ENCODE measurements at places on chromosomes 11 and 22.
A peak's percentile ranks its signal among the peaks of the same experiment; 100 is the strongest.

GRCh38 chr11:95296165-95296564, 65.2 kb upstream of the SESN3 start:
- DNase-seq: no peak

DNA sequence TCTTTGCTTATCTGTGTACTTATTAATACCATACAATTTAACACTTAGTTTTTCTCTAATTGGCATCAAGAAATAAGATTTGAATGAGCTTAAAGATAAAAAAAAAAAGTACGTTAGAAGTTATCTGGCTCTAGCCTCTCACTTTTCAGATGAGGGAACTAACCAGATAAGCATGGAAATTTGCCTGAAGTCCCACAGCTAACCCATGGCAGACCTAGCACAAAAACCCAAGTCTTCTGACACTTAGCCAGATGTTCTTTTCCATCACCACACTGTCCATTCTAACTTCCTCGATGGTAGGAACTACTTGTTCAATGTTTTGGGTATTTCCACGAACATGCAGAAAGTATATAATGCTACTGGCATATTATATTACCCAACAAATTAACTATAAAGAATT, 7.4 kb upstream of the SOX6 start:
- no peak for DNase-seq

GRCh38 chr11:27075192-27075591, 34.6 kb downstream of the BBOX1 start:
- no peak for DNase-seq

DNA sequence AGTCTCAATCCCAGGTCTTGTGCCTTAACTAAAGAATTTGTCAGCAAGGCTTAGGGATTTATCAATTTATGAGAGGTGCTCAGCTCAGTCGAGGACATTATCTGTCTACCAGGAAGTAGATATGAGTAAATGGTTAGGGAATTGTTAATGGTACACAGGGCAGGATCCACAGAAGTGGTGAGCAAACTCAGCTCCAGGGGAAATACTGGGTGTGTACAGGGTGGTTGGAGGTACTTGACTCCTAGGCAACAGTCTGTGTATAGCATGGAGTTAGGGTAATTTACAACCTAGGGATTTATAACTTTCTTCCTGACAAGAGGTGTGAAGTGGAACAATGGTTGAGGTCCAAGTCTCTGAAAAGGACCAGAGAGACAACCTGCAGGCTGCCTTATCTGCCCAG, 123.4 kb upstream of the OR9Q1 start:
- no peak for DNase-seq

DNA sequence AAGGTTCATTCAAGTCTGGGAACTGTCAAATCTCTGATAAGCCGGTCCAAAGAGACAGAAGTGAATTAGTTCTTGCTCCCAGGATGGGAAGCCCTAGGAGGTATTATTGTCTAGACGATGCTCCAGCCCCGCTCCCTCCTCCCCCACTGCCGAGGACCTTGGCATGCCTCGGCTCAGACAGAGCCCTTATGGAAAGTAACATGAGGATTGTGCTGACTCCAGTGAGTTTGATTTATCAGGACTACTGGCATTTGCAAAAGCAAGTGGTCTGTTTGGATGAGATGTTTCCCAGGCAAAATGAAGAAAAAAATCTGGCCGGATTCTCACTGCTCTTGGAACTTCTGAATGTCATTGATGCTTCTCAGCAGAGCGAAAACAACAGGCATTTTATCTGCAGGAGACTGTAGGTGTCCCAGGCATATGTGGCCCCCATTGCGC, 341.0 kb downstream of the ETS1 start:
- peak; percentile 79 for DNase-seq

- no peak for DNase-seq
These were observed 20.8 kb downstream of the ANO1 start for GRCh38 chr11:70098936-70099335.

DNA sequence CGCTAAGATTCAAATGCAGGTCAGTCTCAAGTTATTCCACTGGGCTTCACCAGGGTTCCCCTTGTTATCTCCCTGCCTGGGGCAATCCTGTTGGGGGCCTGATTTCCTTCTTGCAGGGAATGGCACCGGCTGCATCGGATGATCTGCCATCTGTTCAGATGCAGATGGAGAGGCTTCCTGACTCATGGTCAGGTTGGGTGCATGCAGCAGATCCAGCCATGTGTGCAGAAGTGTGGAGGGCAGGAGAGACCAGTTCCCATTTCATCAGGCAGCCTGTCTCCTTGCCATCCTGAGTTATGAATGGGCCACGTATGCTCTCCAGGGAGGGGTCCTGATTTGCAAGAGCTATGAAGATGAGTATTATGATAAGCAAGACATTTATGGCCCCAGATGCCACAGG, 161.2 kb upstream of the PLET1 start:
- DNase-seq: no peak

DNA sequence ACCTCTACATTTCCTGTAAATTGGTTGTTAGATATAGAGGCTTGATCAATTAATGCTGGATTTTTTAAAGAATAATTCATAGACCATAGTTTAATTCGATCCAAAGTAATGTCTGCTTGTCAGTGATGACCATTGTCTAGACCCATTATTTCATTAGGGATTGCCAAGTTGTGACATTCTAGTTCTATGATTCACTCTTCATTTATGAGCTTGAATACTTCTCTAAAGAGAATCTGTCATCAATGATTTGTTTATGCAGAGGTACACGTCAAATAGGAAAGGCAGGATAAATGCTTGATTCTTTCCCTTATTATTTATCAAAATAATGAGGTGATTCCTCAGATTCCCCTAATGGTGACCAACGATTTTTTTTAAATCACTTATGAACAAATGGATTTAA, 24.0 kb upstream of the ROBO3 start:
- no peak for DNase-seq

GRCh38 chr22:27011133-27011532, 353.7 kb downstream of the MIAT start:
- DNase-seq: no peak

DNA sequence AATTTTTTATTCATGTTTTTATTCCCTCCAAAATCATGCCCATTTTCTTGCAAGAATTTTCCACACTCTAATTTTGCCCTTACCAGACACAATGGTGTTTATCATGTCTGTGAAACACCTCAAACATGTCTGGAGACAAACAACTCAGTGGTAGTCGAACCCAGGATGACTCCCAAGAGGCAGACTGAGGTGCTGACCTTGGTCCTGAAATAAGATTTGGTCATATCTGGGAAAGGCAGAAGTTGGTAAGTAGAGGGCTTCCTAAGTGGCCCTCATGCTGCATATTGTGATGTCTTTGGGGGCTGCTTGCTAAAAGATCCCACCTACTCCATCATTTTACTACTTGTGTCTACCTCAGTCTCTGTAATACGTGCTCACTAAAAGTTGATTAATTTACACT, 369.4 kb upstream of the ISX start:
- DNase-seq: no peak

DNA sequence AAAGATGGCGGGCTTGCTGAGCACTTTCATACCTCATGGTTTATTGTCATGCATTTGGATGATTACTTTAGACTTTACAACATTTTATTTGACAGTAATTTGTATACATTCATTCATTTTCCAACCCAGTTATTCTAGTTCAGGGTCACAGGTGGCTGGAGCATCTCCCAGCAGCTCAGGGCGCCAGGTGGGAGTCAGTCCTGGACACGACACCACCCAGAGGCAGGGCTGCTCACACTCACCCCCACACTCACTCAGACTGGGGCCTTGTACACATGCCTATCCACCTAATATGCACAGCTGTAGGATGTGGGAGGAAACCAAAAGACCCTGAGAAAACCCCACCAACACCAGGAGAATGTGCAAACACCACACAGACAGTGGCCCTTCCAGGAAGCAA, 123.9 kb downstream of the OPCML start:
- no peak for DNase-seq

DNA sequence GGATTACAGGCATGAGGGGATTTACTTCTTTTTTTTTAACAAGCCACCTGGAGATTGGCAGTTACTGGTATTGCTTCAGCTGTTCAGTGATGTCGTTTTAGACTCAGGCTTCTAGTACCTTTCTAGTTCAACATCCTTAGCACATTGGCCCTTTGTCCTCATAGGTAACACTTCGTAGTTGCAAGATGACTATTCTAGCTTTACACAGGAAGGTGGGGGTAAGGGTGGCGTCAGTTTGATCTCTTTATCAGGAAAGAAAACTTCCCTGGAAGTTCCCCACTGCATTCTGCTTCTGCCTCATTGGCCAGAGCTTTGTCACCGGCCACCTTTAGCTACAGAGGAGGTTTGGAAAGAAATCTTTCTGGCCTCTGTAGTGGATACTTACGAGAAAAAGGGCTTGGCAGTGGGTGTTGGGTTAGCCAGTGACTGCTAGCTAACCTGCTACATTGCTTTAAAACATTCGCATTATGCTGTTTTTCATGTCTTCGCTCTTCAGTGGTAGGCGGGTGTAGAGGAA, 40.7 kb downstream of the SFI1 start:
- no peak for DNase-seq

- DNase-seq: no peak
These were observed 161.1 kb upstream of the CCDC179 start for GRCh38 chr11:23021287-23021863.

GRCh38 chr11:126340960-126341606, 14.4 kb upstream of the ST3GAL4 start:
- peak; percentile 50 for DNase-seq

DNA sequence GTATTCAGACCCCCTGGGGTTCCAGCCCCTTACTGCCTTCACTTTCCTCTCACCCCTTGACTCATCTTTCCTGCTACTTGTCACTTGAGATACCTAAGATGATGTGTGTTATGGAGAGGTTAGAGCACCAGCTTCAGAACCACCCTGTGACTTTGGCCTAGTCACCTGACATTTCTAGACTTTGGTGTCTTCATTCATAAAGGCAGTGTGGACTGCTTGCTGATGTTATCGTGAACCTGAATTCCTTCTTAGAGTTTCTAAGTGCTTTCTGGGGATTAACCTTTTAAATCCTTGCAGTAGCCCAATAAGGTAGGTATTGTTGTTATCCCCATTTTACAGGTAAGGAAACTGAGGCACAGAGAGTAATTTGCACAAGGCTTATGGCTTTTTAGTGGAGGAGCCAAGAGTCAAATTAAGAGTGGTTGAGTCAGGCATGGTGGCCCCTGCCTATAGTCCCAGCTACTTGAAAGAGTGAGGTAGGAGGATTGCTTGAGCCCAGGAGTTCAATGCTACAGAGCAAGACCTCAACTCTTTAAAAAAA, 5.1 kb upstream of the BBS1 start:
- no peak for DNase-seq

DNA sequence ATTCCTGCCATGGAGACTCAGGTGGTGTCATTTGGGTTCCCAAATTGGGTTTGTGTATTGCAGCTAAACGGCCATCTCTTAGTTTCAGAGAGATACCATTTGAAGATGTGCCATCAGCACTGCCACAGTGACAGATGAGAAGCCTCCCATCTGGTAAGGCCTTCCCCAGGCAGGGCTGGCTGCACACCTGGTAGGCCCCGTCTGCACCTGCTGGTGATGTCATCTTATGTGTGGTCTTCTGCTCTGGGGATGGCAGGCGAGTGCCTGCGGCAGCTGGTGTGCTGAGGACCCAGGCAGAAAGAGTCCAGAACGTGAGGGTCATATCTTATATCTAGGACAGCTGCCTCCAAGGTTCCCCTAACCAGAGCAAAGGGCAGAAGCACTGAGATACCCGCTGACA, 100.6 kb downstream of the CSNK2A3 start:
- no peak for DNase-seq

GRCh38 chr11:67273260-67273990, 7.2 kb downstream of the GRK2 start:
- DNase-seq: no peak

GRCh38 chr11:125449565-125449964, 46.5 kb downstream of the FEZ1 start:
- DNase-seq: no peak

DNA sequence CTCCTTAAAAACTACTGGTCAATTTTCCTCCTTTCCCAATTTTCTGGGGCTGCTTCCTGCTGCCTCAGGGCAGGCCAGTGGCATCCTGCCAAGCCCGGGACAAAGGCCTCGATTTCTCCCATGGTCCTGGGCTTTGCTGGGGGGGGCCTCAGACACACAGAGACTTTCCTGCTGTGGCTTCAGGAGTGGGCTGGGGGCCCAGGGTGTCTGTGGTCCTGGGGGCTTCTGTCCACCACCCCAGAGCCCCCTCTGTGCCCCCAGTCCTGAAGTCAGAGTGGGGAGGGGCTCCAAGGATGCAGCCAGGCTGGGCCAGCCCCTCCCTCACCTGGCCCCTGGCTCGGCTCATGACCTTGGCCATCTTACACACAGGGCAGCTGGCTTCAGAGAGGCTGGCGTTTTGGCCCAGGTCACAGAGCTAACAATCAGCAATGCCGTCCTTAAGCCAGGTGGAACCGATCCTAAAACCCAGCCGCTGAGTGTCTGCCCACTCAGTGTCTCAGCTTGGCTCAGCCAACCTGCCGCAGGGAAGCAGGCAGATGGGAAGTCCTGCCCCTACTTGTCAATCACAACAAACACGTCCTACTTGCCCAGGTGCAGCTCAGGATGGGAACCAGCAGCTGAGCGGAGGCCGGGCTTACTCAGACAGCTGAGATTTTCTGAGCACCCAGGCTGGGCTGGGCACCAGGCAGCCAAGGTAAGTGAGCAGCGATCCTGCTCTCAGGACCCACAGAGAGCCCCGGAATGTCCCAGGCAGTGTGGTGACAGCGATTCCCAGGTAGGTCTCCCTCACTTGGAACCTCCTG, 34.6 kb downstream of the OSBPL5 start:
- DNase-seq: no peak

GRCh38 chr11:131928992-131929391, 558.6 kb downstream of the NTM start:
- DNase-seq: no peak

DNA sequence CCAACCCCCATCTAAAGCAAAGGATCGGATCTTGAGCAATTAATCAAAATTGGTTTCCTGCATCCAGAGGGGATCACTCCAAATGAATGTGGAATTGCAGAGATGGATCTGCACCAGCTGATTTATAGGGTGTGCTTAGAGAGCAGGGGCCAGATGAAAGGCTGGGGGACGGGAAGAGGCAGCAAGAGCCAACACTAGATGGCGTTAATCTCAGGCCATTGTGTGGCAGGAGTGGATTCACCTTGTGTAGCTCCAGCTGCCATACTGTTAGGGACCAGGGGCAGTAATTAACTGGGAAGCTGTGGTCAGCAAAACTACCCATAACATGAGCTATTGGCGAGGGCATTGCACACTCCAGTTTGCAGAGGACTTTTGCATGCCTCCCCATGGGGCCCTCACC, 35.6 kb downstream of the SERPINH1 start:
- no peak for DNase-seq

GRCh38 chr22:23688571-23688970, 2.2 kb upstream of the RGL4 start:
- DNase-seq: no peak

GRCh38 chr11:95055283-95055897, 6.2 kb downstream of the KDM4F start:
- DNase-seq: no peak

GRCh38 chr11:131246156-131246555, 124.3 kb upstream of the NTM start:
- no peak for DNase-seq

GRCh38 chr11:36362902-36363301, 66.8 kb downstream of the PRR5L start:
- DNase-seq: no peak

Measured in fibroblast of gingiva (primary cell).